ELF-1 (cell line): ENCODE measurements at places on chromosomes 2 and 18.

GRCh38 chr2:189583227-189584198, 2.9 kb upstream of the SLC40A1 start:
- no peak for DNase-seq

DNA sequence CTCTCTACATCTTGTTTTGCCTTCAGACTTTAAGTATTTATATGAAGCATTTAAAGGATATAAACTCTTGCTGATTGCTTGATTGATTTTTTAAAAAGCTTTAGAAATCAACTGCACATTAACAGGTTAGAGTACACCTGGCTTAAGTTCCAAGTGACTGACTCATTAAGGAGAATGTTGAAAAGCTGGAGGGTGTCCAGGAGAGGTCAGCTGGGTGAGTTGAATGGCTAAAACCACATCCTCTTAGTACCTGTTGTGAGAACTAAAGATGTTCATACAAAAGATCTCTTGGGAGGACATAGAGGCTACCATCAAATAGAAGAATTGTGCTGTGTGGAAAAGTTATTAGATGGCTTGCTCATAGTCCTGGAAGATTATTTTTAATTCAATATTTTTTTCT, 206.8 kb downstream of the TXNL1 start:
- DNase-seq = no peak

GRCh38 chr18:54918060-54918459, 41.2 kb downstream of the CCDC68 start:
- no peak for DNase-seq

DNA sequence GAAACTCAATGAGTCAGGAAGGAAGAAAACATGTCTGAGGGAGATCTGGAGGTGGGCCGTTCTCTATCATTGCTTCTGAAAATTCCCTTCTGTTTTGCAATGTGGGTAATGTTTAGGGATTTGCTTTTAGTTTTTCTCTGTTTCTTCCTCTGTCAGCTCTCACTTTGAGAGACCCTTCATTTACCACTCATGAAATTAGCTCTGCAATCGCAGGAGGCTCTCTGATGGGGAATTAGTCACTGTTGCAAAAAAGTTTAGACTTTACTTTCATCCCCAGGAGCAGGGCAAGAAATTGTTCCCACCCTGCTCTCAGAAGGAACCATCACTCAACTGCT, 80.0 kb upstream of the MAP4K3 start:
- DNase-seq = no peak

DNA sequence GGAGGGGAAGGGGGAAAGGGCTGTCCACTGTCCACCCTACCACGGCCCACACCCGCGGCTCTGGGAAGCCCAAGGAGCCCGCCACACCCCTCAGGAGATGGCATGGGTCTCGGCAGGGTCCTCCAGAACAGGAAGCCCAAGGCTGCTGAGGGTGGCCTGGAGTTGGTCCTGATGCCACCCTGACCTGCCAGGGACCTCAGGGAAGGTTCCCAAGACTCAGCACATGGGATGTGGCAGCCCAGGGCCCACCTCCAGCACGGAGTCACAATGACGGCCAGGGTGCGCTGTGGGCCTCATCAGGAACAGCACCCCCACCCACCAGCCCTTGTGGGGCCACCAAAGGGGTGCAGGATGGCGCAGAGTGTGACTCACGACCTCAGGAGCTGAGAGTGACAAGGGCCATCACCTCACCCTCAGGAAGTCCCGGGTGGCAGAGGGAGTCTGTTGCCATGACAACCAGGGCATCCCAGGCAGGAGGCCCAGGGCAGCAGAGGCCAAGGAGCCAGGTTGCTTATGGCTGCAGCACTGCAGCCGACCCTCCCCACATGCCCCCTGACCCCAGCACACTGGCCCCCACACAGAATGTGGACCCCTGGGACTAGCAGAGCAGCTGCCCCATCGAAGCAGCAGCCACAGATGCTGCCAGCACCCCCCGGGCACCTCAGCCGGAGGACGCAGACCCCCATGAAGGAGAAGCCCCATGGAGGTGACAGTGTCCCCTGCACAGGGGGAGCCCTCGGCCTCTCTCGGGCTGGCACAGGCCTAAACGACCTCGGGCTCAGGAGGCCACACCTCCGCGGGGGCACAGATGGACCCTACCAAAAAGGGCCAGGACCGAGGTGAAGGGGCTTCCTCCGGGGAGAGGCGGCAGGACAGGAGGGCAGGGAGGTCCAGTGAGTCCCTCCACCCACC, 34.3 kb downstream of the KIF1A start:
- no peak for DNase-seq

GRCh38 chr2:160227293-160227915, 27.3 kb upstream of the ITGB6 start:
- peak; percentile 36 for DNase-seq

GRCh38 chr2:236959876-236960275, 125.8 kb upstream of the COPS8 start:
- DNase-seq = no peak

DNA sequence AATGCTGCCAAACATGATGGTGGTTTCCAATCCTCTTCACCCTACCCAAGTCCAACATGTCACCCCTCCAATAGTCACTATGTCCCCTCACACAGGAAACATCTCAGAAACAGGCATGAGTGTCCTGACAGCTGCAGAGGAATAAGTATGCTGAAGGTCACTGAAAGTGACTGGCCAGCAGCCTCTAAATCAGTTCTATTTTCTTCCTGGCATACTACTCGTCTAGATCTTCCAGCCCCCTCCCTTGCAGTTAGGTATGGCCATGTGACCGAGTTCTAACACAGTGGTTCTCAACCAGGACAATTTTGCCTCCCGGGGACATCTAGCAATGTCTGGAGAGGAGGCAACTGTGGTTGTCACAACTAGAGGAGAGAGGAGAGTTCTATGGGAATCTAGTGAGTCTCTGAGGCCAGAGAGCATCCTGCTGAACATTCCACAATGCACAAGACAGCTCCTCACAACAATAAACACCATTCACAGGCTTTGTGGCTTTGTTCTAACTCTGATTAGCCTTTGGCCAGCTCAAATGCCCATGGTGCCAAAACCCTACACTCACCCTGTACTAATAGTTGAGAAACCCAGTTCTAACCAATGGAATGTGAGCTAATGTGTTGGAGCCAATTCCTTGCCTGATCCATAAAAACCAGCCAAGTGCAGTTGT, 12.6 kb upstream of the ID2 start:
- no peak for DNase-seq

- DNase-seq = no peak
These were observed 139.7 kb downstream of the ROCK1 start for GRCh38 chr18:20971886-20972267.

- no peak for DNase-seq
These were observed 2.7 kb downstream of the THNSL2 start for GRCh38 chr2:88172882-88173281.

- DNase-seq = no peak
These were observed 49.4 kb upstream of the FAHD2A start for GRCh38 chr2:95353055-95353575.

DNA sequence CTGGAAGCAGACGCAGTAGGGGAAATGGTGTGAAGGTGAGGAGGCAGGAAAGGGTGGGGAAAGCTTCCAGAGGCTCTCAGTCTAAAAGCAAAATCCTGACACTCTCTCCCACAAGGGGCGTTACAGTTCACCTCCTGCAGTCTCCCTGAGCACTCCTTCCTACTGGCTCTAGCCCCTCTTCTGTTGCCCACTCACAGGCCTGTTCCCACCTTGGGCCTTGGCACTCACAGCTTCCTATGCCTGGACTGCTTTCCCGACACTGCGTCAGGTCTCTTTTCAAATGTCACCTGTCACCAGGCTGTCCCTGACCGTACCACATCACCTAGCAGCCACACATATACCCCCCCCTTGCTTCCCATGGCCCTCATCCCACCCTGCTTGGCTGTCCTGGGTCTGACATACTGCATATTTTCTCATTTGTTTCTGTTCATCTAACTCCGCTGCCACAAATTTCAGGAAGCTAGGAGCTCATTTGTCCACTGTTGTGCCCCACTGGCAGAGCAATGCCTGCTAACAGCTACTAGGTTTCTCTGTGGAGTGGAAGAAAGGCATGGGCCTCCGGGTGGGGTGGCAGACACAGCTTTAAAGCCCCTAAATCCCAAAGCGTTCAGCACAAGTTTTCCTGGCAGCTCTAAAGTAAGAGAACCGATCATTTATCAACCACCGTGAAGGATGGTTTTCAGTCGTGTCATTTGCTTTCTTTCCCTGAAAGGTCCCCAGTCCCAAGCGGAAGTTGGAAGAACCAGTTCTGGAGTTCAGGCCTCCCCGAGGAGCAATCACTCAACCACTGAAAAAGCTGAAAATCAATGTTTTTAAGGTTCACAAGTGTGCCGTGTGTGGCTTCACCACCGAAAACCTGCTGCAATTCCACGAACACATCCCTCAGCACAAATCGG, 118.8 kb downstream of the ZNF532 start:
- DNase-seq = no peak

GRCh38 chr2:97662386-97662894, 1.4 kb downstream of the ACTR1B start:
- DNase-seq = no peak

DNA sequence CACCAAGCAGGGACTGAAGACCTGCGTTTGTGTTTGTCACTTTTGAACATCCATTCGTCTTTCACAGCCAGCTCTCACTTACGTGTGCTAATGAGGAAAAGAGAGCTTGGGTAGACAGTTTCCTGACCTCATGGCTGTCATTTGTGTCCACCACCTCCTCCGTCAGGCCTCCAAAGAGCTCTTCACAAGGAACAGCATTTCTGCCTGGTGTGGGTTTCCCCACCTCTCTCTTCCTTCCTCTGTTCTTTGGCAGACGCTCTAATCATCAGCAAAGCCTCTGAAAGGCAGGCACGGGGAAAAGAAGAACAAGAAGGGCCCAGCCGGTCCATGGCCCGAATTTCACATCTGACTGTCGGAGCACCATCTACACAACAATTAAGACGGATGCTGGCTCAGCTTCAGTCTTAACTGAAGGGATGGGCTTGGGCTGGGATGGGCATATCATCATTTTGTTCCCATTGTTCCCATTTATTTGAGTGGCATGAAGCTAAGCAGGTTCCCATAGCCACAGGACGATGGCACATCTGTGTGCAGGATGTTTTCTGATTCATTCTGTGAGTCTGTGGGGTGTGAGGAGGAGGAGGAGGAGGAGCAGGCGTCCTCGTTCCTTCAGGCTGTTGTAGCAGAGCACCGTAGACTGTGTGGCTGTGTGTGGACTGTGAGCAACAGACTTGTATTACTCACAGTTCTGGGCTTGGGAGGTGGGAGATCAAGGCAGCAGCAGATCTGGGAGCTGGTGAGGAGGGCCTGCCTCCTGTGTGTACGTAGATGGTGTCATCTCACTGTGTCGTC, 66.4 kb downstream of the TSHZ1 start:
- DNase-seq = peak; percentile 12

DNA sequence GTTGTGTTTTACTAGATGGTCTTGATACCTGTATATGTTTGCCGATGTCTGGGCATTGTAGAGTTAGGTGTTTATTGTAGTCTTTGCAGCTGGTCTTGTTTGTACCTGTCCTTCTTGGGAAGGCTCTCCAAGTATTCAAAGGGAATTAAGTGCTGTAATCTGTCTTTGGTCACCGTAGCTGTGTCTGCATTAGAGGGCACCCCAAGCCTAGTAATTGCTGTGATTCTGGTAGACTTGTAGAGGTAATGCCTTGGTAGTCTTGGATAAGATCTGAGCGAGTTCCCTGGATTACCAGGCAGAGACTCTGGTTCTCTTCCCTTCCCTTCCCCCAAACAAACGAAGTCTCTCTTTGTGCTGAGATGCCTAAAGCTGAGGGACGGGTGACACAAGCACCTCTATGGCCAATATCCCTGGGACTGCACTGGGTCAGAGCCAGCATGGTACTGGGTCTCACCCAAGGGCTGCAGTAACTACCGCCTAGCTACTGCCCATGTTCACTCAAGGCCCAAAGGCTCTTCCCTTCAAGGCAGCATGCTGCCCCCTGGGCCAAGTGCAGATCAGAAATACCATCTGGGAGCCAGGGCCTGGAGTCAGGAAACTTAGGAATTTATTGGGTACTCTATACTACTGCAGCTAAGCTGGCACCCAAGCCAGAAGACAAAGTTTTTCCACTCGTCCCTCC, 27.1 kb downstream of the STPG4 start:
- DNase-seq = peak; percentile 7

- no peak for DNase-seq
These were observed 34.7 kb downstream of the PTPN18 start for GRCh38 chr2:130390460-130391057.

- no peak for DNase-seq
These were observed 198.8 kb downstream of the PDE1A start for GRCh38 chr2:182228073-182228473.

DNA sequence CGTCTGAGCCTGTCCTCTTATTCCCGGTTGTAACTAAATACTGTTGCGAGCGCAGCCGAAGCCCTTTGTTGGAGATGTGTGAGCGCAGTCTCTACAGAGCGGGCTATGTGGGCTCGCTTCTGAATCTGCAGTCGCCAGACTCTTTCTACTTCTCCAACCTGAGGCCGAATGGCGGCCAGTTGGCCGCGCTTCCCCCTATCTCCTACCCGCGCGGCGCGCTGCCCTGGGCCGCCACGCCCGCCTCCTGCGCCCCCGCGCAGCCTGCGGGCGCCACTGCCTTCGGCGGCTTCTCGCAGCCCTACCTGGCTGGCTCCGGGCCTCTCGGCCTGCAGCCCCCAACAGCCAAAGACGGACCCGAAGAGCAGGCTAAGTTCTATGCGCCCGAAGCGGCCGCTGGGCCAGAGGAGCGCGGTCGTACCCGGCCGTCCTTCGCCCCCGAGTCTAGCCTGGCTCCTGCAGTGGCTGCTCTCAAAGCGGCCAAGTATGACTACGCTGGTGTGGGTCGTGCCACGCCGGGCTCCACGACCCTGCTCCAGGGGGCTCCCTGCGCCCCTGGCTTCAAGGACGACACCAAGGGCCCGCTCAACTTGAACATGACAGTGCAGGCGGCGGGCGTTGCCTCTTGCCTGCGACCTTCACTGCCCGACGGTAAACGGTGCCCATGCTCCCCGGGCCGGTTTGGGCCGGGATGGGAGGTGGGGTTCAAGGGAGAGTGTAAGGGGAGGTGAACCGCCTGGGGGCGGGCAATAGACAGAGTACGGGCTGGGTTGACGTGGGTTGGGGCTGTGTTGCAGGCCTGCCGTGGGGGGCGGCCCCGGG, at the start of gene HOXD12:
Gene HOXD12, plus strand, starts transcription at position 68 of the 819 bp plus-strand sequence. Its CDS starts 7 bp downstream, at position 75.
- peak; percentile 46 for DNase-seq

DNA sequence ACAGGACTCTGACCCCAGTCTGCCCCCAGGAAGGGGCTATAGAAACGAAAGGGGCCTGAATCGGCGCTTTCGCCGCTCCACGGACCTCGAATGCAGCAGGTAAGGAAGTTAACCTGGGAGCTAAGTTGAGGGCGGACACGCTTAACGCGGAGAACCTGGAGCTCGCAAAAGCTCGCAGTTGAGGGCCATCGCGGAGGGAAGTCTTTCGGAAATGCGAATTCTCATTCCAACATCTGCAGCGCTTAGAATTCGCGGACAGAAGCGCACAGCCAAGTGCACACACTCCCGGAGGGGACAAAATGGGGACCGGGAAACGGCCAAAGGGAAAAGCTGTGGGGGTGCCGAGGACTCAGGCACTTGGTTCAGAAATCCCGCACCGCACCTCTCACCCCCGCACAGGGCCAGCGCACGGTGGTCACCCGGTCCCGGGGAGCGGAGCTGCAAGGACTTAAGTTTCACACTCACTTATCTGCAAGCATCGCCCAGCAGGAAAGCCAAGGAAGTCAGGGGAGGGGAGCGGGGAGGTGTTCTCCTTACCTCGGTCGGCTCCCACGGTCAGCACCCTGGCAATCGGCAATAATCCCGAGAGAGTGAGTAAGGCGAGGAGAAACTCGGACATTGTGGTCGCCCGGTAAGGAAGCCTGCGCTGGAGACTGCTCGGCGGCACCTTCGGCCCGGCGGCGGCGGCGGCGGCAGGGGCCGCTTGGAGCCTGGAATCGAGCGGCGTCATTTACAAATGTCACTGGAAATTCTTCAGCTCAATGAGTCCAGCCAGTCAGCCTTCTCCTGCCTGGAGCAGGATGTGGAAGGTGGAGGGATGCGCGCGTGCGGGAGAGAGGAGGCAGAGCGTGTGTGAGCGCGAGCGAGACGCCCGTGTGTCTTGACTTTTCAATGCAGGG, 456 bp downstream of the LRP1B start:
- peak; percentile 75 for DNase-seq
